ENCODE measurements at places on chromosomes 12 and 14.

DNA sequence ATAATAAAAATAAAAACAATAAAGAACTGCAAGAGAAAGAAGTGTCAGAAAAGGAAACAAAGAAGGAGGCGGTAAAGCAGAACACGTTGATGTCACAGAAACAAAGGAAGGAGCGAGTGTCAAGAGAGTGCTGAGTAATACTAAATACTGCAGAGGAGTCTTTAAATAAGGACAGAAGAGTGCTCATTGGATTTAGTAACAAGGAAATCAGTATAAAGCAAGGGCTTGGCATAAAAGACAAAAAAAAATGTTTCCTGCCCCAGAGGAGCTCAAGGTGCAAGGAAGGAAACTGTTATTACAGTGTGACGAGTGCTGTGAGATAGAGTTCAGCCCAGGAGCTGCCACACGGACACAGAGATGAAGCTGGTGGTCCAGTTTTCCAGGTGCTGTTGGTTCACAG, 8.4 kb upstream of the TUBA1A start:
- DNase-seq: no peak

- no peak for DNase-seq
These were observed 29.3 kb downstream of the MYF5 start for GRCh38 chr12:80745851-80746505.

DNA sequence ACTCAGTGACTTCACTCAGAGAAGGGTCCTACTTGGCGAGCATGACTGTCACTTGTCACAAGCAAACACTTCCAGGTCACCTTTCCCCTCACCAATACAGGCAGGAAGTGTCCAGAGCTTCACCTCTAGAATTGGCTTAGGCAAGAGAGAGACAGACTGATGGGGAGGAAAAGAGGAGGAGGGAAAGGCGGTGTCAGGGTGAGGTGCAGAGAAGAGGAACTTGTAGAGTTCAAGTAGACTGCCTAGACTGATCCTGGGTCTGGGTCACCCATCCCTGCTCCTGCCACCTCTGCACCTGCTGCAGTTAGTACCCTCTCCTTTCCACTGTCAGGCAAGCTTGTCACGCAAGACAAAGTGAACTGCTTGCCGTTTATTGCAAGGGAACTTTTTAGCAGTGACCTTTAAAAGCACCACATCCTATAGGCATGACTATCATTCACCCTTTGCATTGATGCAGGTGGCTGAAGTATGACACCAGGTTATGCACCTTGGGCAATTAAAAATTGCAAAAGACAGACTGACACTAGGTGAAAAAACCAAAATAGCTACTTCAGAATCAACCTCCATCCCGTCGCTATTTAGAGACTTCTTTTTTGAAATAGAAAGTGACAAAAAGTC, 292.4 kb downstream of the SYT1 start:
- no peak for DNase-seq

GRCh38 chr12:50197297-50197727, 30.1 kb upstream of the CERS5 start:
- DNase-seq: no peak

DNA sequence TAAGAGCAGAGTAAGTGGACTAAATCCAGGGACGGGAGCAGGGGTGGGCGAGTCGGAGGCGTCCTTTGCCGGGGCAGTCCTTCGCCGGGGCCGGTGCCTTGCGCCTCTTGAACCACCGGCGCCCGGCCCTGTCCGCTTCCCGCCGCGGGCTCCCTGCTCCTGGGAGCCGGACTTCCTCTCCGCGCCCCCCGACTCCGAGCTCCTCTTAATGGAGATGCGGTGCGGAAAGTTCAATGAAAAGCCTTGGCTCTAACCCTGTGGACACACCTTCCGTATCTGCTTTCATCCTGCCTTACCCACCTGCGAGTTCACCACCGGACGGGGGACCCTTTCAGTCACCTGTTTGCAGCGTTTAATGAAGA, 412 bp downstream of the FGFR1OP2 start:
- no peak for DNase-seq

GRCh38 chr12:119157528-119157927, 21.2 kb upstream of the HSPB8 start:
- no peak for DNase-seq

DNA sequence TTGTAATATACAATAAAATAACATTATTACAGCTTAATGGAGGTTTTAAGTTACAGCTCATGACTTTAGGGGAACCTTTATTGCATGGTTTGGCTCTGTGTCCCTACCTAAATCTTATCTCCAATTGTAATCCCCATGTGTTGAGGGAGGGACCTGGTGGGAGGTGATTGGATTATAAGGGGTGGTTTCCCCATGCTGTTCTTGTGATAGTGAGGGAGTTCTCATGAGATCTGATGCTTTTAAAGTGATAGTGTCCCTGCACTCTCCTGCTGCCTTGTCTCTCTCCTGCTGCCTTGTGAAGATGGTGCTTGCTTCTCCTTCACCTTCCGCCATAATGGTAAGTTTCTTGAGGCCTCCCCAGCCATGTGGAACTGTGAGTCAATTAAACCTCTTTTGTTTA, 132.1 kb upstream of the SYT1 start:
- DNase-seq: no peak

- DNase-seq: no peak
These were observed 24.3 kb downstream of the BCL2L14 start for GRCh38 chr12:12095021-12095420.

- DNase-seq: no peak
These were observed 98.6 kb downstream of the SLC6A15 start for GRCh38 chr12:84813780-84814663.

DNA sequence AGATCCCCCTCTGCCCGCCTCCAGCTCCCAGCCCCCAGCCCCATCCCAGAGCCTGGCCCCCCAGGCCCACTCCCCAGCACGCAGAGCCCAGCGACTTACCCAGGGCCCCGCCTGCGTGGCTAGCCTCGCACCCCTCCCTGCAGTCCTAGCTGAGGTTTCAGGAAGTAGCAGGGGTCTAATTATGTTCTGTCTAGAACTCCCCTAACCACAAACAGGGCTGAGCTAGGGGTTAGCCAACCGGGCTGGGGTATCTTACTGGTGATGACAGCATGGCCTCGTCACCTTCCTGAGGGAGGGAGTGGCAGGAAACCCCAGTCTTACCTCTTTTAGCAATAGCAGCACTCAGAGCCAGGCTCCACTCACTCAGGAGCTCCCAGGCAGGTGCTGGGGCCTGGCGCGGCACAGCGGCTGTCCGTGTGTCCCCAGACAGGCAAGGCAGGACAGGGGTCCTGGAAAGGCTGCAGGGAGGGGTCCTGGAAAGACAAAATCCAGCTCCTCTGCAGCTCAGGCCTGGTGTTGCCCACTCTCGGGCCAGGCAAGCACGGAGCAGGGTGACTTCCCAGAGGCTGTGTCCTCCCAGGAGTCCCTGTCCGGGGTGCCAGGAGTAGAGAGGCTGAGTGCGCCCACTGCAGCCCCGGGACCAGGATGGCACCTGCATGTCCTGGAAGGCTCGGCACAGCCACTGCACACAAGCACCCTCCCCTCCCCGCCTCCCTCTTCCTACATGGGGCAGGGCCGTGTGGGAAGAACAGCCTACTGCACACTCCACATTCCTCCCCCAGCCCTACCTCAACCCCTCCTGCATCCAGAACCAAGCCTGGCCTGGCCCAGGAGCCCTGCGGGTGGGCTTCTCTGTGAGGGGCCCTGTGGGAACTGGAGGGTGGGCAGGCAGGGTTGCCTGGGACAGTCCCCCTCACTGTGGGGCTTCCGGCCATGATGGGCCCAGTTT, at the start of gene GPR132:
Gene GPR132 (minus strand): TSS at position 151 of the 949 bp plus-strand sequence. CDS start 10,010 bp downstream, outside the sequence.
- DNase-seq: peak; percentile 79

DNA sequence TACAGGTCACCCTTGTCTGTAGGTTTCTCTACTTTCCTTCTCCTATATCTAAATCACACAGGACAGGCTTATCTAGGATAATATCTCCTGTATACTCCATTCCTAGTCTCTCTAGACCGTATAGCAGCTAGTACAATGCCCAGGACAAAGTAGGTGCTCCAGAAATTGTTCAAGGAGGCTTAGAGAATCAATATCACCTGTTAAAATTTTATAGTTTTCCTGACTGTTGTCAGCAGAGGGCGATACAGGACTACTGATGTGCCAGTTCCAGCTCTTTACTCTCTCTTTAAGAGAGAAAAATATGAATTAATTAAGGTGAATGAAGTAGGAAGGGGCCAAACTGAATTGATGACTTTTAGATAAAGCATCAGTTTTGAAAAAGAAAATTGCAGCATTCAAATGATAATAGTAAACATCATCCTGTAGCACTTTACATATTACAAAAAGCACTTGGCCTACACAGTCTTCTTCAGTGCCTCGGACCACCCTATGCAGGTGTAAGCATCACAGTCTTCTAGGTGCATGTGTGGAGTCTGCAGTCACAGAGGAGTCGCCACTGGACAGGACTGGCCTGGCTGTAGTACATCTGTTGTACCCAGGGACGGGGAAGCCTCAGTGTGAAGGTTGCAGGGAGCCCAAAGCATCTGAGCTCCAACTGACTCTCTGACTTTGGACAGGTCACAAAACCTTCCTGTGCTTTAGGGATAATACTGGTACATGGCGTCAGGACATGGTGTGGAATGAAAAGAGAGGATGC, 61.9 kb upstream of the MAX start:
- DNase-seq: no peak

Measured in activated T-helper 1 cell treated with Interleukin-2 at 50 U/mL for 16 hours (primary cell).